Occipital lobe (tissue), 3 donors: ENCODE measurements at places on chromosomes 12 and 14. TPM values are rescaled to one million over a fixed set of nuclear protein-coding genes. Genes with fewer than 3 reads are reported as not detected.

DNA sequence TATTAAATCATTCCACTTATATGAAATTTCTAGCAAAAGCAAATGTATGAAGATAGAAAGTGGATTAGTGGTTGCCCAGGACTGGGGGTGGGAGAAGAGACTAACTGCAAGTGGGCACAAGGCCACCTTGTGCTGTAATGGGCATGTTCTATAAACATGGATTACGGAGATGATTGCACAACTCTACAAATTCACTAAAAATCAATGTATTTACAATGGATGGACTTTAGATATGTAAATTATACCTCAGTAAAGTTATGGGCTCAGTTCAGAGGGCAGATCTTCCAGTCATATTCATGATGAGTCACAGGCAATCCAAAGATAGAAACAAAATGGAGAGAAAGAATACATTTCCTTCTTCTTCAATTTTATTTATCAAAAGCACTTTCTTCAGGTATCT, 173.9 kb downstream of the NDUFA12 start:
- no peak for DNase-seq

GRCh38 chr12:57185403-57185802, 31.2 kb upstream of the NXPH4 start:
- DNase-seq: no peak

GRCh38 chr12:43102546-43103264, 449.3 kb downstream of the ADAMTS20 start:
- no peak for DNase-seq

DNA sequence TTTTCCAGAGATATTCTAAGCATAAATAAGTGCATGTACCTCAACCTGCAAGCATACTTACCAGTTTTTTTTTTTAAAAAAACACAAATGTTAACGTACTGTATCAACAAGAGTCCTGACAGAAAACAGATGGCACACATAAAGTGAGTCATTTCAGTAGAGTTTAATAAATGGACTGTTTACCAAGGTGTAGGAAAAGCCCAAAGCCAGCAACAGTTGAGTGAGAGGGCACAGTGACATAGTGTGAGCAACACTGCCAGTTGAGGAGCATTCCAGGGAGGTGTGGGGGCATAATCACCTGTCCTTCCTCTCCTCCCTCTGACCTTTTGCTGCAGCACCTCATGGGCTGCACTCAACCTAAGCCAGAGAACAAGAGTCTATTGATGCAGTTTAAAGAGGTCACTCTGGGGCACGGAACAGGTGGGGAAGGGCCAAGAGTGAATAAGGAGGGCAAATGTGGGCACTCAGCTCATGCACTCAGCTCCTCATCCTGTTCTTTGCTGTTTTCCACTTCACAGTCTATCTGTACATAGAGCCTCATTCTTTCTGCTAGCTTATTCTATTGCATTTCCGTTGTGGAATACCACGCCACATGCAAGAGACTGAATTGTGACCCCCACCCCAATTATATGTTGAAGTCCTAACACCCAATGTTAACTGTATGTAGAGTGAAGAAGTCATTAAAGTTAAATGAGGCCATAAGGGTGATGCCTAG, 29.3 kb downstream of the DHRS2 start:
- no peak for DNase-seq

DNA sequence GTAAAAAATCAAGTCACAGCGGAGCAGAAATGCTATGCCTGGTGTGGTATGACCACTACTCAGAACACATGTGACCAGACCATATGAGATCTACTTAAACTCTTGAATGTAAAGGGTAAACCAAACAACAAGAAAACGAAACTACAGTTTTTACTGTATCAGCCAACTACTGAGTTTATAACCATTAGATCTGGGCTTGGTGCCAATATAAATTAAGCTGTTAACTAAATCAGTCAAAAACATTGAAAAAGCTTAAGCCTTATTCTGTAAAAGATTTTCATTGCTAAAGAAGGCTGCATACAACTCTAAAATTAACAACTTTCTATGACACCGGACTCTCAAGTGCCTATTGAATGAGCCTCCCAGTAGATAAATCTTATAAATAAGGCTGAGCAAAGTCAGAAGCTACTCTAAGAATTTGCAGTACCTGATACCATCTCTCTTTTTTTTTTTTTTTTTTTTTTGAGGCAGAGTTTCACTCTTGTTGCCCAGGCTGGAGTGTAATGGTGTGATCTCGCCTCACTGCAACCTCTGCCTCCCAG, 35.4 kb downstream of the SPTLC2 start:
- no peak for DNase-seq

DNA sequence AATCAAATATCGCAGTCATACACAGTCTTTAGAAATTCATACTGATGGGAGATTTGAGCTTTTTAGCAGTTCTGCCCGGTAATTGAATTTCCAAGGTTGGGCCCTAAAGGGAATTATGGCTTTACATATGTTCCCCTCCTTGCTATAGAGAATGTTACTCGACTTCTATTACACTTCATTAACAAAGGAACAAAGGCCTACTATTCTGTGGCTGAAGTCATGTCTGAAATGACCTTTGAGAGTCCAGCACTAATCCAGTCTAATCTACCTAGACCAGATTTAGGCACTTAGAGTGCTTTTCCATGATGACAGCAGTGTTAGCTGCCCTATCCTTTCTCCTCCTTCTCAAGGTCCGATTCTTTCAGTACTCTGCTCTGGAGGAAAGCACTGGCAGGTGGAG, 305.3 kb downstream of the MED13L start:
- DNase-seq: no peak

DNA sequence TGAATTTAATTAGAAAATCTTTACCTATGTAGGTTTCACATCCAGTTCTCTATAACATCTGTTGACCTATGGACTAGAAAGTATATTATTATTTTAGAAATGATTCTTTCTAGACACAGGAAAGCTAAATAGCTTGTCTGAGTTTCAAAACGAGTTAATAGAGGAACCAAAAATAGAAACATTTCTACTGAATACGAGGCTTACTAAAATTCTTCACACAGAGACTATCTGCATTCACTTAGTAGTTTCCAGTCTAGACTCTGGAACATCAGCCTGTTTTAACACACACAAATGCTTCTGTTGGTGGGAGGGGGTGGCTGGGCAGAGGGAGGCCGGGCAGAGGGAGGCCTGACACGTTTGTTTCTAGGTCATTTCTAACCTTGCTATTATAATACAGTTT, 29.7 kb downstream of the RGS6 start:
- DNase-seq: no peak

DNA sequence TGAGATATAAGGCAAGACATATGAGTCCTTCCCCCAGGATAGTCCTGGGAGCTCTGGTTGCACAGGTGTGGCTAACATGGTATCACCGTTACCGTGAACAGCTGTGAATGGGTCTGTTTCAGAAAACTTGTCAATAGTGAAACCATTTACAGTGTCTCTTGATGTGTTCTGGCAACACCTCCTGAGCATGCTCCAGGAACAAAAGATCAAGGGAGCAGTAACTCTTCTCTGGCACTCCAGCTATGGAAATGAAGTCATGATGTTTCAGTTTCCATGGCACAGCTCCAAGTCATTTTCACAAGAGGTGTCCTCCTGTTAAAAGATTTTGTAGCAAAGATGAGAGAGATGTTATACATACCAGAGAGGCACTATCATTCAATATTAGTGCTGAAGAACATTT, 253.7 kb downstream of the SNAPC1 start:
- DNase-seq: no peak

DNA sequence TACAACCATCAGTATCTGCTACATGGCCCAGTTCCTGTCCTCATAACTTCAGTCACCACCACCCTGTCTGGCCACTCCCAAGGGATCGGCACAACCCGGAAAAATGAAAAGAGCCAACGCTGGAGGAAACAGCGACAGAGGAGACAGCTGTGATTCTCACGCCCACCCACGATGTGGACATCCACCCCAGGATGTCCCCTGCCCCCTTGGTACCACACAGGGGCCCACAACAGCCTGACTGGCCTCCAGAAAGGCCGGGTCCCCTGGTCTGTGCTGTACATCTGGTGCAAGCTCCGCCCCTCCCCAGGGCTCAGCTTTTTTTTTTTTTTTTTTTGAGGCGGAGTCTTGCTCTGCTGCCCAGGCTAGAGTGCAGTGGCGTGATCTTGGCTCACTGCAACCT, 12.5 kb downstream of the RPS6KL1 start:
- DNase-seq: no peak

DNA sequence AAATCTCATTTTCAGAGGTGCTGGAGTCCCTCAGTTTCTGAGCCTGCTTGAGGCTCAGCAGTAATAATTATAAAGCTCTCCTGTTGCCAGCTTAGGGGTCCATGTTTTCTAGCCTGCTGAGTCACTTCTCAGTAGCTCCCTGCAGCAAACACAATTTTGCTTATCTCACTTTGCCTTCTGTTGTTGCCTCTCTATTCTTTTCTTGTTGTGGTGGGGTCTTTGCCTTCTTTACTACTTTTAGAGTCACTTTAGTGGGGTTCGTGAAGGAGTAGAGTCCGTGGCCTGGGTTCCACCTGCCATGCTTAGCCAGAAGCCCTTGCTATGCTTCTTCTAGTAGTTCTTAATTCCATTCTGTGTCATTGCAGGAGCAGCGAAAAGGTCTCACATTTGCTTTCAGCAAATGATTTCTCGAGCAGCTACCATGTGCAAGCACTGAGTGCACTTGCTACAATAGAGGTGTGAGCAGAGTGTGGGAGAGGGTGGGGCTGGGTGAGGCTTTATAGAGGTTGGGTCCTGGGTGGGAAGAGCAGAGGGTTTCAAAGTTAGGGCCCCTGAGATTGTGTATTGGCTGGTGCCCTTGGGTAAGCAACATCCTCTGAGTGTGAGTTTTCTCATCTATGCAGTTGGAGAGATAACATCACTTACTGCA, 114.3 kb downstream of the ADCK1 start:
- no peak for DNase-seq

DNA sequence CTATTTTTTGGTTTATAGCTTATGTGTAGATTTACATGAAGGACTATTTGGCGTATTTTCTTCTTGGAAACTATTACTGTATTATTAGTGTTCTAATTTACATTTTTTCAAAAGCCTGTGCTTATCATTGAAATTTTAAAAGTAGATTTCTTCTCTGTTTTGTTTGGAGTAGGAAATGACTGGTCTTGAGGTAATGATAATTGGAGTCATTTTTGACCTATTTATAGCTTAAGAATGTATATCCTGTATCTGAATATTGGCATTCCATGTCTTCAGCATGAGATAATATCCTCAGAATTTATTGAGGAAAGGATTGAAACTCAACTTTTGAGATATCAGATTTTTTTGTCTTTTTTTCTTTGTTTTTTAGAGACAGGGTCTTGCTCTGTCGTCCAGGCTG, 193.4 kb downstream of the ERC1 start:
- DNase-seq: no peak

DNA sequence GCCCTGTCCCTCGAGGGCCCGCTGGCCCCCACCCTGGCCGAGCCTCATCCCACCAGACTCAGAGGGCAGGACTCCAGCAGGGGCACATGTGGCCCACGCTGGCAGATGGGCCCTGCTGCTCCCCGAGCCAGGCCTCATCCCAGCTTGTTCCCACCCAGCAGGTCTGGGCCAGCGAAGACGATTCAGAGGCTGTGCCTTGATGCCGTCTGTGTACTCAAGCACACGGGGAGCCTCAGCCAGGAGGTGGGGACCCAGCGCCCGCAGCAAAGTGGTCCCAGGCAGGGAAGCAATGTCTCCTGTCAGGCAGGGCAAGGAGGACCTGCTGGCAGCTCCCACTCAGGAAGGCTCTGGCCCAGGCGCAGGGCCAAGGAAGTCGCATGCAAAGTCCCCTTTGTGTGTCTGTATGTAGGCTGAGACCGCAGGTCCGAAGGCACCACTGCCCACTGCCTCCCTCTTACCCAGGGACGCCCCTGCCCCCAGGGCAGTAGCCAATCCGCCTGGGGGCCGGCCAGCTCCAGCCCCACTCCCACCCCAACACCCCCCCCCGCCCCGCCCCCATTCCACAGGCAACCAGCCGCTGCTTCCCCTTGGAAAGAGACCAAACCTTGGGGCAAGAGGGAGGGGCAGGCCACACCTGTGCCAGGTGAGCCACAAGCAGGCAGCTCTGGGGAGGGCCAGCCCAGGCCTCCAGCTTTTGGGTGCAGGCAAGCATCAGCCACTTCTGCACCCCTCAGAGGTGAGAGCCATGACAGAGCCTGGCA, 9.4 kb downstream of the DEGS2 start:
- no peak for DNase-seq

DNA sequence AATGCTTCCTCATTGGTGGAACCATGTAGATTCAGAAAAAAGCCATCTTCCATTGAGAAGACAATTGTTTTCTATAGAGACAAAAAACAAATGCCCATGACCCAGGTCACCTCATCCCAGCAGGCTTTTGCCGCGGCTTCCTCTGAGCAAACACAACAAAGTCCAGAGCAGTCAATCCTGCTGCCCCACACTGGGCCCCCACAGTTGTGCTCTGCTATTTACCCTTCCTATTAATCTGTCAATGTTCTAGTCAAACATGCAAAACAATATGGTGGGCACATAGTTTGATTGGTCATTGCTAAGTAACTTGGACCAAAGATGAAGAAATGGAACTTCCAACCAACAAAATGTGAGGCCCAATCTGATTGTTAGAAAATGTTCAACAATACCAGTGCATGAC, 20.7 kb downstream of the C12orf42 start:
- no peak for DNase-seq

- DNase-seq: no peak
These were observed 16.7 kb upstream of the NEDD1 start for GRCh38 chr12:96890331-96890730.

- no peak for DNase-seq
These were observed 132.7 kb upstream of the DYRK2 start for GRCh38 chr12:67515679-67516340.

GRCh38 chr12:67928621-67929383, 60.4 kb upstream of the IFNG-AS1 start:
- no peak for DNase-seq

DNA sequence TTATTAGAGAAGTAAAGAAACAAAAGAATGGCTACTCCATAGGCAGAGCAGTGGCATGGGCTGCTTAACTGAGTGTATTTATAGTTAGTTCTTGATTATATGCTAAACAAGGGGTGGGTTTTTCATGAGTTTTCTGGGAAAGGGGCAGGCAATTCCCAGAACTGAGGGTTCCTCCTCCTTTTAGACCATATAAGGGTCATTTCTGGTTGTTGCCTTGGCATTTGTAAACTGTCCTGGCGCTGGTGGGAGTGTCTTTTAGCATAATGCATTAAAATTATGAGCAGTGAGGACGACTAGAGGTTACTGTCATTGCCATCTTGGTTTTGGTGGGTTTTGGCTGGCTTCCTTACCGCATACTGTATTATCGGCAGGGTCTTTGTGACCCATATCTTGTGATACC, 40.1 kb downstream of the CCDC60 start:
- DNase-seq: no peak

GRCh38 chr12:28021704-28022103, 49.2 kb upstream of the PTHLH start:
- no peak for DNase-seq

Gene ATL1
- total RNA-seq: 99.8 TPM

Gene SALL2
- total RNA-seq: 11.2 TPM

Gene NUDT14
- total RNA-seq: 18.2 TPM

Gene TAS2R8
- 0.31 TPM for total RNA-seq

Gene IAPP
- total RNA-seq: not detected

Gene MYL2
- not detected for total RNA-seq

Gene GPX2
- not detected for total RNA-seq

Gene GRIN2B
- 144 TPM for total RNA-seq
